B cell (primary cell): ENCODE measurements at places on chromosomes 16 and 17.

DNA sequence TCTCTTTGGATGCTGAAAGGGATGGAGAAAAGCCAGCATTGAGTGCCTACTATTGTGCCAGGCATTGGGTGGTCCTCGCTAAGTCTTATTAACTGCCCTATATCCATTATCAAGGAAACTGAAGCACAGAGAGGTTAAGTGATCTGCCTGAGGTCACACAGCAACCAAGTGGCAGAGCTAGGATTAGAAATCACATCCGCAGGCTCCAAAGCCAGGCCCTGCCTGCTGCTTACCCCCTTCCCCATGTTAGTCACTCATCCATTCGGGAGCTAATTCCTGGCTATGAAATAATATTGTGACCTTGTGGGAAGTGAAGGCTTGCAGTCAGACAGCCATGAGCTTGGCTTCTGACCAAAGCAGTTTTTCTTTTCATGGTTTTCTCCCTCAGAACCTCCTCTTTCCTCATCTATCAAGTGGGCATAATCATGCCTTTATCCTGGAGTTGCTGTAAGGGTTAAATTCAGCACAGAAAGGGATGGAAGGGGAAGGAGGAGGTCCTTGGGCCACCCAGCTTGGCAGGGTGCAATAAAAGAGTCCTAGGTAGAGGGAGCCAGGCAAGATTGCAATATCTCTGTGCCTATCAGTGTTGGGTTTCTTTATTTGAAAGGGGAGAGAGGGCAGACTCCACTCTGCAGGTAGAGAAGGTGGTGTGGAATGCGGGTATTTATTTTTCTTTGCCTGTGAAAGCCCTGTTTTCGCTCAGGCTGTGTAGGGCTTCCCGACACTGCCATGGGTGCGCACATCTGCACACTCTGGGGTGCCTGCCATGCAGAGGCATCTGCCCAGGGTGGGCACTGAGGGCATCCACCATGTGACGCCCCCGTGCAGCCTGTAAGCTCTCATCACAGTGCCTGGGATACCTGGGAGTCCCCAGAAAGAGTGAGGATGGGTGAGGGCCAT, 11.3 kb downstream of the RAI1 start:
- DNase-seq: no peak

GRCh38 chr16:50373345-50373701, 4.5 kb upstream of the BRD7 start:
- DNase-seq: no peak

DNA sequence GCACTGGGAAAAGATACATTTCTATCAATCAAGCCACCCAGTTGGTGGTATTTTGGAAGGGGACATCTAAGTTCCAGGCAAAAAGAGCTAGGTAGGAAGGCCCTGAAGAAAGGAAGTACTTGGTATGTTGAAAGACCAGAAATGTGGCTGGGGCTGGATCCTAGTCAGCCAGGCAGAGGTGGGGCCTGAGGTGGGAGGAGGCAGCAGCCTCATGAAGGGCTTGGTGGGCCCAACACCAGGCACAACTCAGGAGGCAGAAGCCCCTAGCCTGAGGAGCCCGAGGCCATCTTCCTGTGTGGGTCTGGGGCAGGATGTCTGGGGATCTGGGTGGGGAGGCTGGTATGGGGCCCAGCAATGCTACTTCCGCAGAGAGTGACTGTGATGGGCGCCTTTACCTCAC, 105.9 kb downstream of the SALL1 start:
- no peak for DNase-seq

GRCh38 chr16:53773150-53773846, 69.3 kb downstream of the FTO start:
- peak; percentile 40 for DNase-seq
